ENCODE measurements at places on chromosomes 2 and 18.

- no peak for DNase-seq
Observed at GRCh38 chr2:41828052-41828643, 219.7 kb upstream of the PKDCC start.

- DNase-seq, result no peak
Observed at GRCh38 chr2:64727013-64727767, 73.5 kb upstream of the SERTAD2 start.

DNA sequence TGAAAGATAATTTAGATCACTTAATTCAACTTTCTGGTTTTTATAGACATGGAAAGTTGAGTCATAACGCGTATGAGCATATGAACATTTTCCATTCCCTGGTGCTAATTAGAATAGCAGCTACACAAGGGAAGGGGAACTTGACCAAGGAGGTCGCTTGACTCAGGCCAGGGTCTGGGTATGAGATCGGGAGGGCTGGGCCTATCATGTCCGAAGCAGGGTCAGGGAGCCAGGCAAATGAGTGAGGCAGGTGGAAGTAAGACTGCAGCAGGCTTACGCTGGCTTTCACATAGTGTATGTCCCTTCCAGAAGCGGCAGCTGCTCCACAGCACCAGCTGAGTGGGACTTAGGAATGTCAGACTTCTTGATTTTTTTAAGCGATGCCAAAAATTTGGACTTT lies 14.7 kb downstream of the RALB start:
- DNase-seq, result no peak

DNA sequence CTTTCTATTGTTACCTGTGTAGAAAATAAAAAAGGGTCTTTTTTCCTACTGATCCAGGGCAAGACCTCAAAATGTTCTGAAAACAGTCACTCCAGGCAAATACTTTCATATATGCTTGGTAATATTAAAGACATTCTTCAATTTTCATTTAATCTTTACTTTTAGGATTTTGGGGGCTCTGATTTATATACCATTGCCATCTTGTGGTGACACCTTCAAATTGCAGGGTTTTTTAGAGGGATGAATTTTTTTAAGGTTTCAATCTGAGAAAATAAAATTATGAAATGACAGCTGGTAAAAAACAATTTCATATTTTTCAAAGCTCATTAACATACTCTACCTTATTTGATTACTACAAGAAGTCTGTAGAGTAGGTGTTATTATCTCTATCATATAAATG lies 26.8 kb downstream of the MAPK4 start:
- no peak for DNase-seq

GRCh38 chr2:28438532-28439063 lies 45.9 kb downstream of the FOSL2 start:
- no peak for DNase-seq

DNA sequence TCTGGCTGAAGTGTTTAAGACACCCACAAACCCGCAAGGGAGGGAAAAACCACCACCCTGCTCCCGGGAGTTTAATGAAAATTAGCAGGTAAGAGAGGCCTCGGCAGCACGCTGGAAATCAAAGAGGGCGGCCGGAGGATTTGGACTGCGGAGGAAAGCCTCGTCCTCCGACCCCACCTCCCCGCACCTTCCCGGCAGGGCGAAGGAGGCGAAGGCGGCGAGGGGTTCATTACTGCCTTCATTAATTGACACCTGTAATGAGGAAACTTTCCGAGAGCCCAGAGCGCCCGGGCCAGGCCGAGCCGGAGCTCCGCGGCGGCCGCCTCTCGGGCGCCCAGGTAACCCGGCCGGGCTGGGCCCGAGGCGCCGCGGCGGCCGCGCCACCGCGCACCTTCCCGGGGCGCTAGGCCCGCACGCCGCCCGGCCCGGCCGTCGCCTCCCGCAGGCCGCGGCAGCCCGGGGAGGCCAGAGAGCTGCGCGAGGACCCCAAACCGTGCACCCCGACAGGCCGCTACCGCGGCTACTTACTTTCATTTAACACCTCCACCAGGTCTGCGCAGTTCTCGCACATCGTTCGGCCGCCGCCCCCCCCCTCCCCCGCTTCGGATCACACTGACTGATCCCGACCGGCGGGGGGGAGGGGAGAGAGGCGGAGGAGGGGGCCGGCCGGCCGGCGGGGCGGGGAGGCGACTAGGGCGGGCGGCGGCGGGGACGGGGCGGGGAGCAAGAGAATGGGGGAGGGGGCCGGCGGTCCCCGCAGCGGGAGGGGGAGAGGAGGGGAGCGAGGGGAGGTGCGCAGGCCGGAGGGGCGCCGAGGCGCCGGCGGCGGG lies 550 bp downstream of the USP34 start:
- peak; percentile 88 for DNase-seq

- no peak for DNase-seq
Observed at GRCh38 chr2:44805401-44806235, 135.9 kb upstream of the SIX3 start.

DNA sequence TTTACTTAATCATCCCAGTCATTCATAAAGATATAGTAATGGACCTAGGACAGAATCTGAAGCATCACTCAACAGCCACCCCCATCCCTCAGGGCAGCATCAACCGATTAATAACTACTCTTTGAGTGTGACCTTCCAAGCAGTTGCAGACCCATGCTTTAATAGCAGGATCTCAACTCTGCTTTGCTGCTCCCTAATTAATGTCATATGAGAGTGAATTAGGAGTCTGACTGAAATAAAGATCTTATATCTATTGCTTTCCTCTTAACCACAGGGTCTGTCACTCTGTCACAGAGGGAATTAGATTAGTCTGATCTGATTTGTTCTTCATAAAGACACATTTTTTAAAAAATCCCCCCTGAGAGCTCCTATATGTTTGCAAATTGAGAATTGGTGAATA lies 46.1 kb upstream of the LRP1B start:
- no peak for DNase-seq

GRCh38 chr2:7992612-7993602 lies 688.9 kb upstream of the ID2 start:
- no peak for DNase-seq

DNA sequence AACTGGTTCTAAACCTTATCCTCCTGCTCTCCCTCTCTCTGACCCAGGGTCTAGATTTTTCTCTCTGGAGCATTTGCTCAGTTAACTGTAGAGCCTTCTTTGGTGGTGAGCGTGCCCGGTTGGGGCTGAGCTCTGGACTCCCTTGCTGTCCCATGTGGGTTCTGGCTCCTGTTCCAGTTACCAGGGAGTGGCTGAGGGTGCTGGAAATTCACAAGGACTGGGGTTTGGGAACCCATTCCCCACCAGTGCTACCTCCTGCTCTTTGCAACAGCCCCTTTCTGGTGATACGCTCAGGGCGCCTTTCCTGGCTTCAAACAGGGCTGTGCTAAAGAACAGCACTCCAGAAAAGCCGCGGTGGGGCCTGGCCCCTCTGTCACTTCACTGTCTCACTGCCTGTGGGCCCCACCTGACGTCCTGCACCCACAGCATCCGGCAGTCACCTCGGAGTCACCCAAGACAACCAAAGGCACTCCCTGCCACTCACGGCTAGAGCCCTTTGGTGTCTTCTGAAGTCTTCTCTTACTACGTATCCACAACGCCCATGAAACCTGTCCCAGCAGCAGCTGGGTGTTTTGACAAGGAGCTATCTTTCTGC lies 41.3 kb downstream of the CAPN13 start:
- DNase-seq, result no peak

GRCh38 chr2:218505754-218506371 lies 62.3 kb downstream of the USP37 start:
- DNase-seq, result no peak

DNA sequence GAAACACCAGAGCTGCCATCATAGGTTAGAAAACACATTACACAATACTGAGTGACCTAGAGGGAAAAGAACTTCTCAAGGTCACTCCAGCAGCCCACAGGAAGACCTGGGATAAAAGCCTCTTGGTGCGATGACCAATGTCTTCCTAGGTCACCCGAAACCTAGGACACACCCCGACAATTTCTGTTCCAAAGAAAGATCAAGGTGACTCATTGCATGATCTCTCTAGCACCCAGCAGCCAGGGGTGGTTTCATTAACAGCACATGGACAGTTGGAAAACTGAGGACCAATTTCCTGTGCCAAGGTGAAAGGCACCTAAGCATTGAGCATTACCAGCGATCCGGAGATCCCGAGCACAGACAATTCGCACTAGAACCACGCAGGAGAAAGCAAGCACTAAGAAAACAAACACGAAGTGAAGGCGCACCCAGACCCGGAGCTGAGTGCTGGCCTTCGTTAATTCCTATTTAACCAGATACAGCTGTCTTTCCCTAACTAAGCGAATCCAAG lies 1.5 kb downstream of the CACNB4 start:
- DNase-seq, result no peak

DNA sequence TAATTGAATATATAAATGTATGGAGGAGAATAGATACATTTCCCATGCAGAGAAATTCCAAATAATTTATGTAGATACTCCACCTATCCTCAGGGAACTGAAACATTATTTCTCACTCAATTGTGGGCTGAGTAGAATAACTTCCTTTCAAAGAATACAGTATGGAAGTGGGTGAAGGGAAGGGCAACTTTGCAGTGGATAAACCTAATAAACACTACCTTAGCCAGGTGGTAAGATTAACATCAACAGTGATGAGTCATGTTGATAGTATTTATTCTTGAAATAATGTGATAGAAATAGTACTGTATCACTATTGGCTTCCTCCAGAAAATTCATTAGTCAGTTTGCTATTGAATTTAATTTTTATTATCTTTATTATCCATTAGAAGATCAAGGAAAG lies 716.4 kb upstream of the CHAC2 start:
- no peak for DNase-seq

DNA sequence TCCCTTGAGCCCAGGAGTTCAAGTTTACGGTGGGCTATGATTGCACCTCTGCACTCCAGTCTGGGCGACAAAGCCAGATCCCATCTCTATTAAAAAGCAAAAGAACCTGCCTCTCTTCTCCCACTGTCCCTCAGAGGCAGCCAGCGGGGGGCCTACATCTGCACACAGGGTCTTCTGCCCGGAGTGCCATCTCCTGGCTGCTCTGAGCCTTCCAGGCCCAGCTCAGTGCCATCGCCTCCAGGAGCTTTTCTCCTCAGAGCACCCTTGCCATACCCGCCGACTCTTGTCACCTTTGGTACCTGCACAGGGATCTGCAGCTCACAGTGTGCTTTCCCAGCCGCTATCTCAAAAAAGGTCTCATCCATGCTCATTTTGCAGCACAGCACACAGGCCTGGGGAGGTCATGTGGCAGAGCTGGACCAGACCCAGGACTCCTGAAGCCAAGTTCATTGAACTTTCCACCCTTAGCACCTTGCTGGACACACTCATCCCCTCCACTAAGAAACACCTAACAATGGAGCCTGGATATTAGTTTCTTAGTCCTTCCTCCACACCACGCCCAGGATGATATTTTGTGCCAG lies 186.3 kb downstream of the HAUS1 start:
- peak; percentile 14 for DNase-seq

DNA sequence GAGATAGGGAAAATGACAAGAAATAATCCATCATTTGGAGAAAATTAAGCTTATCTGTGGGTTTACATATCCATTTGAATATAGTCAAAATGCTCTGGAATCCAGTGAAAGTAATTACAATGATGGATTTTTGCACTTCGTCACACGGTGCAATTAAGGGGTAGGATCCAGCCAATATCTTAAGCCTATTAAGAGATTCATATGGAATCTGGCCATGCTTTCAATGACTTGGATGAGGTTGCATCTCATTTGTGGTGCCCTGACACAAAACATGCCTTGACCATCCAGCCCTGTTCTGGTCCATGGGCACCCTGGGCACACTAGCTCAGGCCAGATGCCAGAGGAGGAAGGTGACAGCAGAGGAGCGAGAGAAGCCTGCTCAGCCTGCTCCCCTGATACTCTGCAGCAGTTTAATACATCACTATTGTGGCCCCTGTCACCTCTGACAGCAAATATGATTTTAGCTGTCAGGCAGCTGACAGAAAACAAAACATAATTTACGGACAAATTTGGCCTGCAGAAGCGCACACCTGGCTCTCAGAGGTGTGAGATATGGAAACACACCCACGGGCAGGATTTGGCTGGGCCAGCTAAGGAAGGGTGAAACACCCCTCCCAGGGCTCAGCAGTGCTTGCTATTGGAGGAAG lies 94.1 kb upstream of the ST8SIA3 start:
- no peak for DNase-seq

DNA sequence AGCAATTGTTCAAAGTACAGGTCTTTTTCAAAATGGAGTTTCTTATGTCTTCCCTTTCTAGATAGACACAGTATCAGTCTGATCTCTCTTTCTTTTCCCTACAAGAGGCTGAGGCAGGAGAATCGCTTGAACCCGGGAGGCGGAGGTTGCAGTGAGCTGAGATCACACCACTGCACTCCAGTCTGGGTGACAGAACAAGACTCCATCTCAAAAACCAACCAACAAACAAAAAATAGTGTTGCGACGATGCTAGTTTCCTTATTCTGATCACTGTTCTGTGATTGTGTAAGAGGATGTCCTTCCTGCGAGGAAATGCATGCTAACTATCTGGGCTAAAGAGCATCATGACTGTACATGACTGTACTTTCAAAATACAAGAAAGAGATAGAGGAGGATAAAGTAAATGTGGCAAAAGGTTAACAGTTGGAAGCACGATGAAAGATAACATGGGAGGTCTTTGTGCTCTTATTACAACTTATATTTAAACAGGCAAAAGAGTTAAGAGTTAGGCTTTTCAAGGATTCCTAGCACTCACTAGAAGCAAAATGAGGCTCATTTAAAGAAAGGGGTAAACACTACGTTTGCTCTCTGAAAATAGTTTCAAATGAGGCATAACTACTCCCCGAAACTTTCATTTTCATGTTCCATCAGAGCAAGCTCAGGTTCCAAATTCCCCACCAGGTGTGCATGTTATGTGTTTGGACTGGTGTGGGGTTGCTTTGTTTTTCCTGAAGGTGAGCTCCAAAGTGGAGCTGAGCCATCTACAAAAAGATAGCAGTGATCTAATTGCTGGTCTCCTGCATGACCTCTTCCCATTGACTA lies 23.8 kb downstream of the SOWAHC start:
- no peak for DNase-seq

GRCh38 chr2:445896-446295 lies 158.0 kb upstream of the ALKAL2 start:
- no peak for DNase-seq

DNA sequence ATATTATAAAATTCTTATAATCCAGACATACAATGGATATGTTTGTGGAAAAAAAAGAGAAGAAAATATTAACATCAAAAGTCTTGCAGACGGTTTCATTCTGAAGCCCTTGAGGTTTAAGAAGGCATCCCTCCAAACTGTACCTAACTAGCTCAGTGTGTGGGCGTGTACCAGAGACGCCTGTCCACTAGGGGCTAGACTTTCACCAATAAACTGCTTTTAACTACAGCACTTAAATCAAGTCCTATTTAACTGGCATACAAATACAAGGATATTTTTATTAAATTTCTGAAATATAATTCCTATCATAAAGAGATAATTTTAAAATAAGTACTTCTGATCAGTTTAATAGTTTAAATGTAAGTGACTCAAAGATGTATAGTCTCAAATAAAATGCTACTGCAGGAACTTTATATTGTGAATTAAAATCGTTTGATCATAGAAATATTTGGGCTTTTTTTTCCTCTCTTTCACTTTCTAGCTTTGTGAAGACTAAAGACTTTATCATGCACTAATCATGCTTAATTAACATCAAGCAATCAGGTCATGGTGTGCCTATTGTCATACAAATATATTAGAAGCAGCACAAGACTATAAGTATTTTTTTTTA lies 437.7 kb downstream of the SATB2 start:
- no peak for DNase-seq

All from H9 (cell line).